8988T (cell line): ENCODE measurements at places on chromosomes 6 and 20.

DNA sequence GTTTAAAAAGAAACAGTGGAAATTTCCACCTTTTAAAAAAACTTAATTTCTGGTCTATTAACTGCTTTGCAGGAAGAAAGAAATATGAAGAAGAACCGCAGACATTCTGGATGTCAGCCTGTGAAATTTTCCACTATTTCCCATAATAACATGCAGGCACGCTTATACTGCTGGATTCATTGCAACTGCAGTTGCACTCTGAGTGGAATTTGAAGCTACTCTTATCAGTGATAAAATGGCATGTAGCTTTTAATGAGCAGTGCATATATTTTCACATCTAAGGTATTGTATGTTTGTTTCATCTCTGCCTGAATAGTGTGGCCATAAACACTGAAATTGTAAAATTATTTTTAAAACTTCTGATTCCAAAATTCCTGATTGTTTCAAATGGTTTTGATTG is 28.2 kb downstream of the NCOA3 start:
- DNase-seq, result no peak

DNA sequence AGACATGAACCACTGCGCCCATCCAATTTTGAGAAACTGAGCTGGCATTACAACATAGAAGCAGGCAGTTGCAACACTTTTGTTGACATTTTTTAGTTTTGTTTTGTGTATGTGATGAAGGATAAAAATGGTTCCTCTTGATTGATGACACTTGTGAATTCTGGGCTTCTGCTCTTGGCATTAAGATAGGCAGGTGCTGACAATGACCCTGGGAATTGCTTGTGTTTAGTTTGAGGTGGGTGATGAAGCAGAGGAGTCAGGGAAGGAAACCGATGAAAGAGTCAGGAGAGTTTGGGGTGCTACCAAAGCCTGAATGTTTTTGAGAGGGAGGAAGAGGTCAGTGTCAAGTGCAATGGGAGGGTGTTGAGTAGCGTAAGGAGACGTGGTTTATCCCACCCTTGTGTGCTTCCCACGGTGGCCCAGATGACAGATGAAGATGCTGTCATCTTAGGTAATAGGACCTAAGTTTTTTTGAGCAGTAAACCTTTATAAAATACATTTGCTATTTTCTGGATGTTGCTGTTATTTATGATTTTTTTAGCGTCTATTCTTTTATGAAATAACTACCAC is 19.4 kb downstream of the CDS2 start:
- no peak for DNase-seq

GRCh38 chr6:56046576-56046975 is 171.2 kb upstream of the BMP5 start:
- DNase-seq, result no peak

GRCh38 chr6:167446971-167447370 is 122.1 kb downstream of the TTLL2 start:
- no peak for DNase-seq

DNA sequence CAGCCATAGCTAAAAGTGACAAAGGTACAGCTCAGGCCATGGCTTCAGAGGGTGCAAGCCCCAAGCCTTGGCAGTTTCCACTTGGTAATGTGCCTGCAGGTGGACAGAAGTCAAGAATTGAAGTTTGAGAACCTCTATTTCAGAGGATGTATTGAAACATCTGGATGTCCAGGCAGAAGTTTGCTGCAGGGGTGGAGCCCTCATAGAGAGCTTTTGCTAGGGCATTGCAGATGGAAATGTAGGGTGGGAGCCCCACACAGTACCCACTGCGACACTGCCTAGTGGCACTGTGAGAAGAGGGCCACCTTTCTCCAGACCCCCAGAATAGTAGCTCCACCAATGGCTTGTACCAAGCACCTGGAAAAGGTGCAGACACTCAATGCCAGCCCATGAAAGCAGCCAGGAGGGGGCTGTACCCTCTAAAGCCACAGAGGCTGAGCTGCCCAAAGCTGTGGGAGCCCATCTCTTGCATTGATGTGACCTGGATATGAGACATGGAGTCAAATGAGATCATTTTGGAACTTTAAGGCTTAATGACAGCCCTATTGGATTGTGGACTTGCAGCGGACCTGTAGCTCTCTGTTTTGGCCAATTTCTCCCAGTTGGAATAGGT is 1299.4 kb upstream of the MAP3K7 start:
- DNase-seq, result no peak

DNA sequence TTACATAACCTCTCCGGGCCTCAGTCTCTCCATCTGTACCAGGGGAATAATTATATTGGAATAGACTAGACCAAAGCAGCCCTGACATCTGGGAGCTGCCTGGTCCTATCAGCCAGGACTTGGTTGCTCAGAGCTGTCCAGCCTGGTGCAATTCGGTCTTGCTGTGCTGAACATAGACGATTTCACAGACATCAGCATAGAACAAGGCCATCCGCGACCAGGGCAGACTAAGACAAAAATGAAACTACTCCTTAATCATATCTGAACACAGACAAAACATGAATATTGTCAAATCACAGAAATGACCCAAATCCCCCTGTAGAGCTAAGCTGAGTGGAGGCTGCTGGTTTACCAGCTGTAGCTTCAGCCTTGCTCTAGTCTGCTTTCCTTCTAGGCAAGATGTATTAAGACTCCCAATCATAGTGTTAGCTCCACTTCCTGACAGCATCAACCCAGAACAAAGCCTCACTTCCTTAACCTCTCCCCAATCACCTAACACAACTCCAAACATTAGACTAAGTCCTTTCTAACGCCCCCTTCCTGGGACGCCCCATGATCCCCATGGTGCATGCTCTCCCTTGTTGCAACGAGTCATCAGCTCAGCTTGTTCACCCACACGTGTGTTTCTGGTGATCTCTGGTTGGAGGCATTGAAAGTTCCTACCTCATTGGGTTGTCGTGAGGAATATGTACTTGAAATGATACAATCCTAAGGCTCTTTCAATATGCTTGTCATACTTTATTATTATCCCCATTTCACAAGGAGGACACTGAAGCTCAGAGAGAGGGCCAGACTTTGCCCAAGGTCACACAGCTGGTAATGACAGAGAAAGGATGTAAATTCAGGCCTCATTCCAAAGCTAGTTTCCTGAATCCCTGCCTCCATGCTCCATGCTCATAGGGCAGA is 3.5 kb upstream of the MAPK13 start:
- no peak for DNase-seq

- no peak for DNase-seq
These were observed 41.3 kb downstream of the PCNA start for GRCh38 chr20:5078399-5078958.

DNA sequence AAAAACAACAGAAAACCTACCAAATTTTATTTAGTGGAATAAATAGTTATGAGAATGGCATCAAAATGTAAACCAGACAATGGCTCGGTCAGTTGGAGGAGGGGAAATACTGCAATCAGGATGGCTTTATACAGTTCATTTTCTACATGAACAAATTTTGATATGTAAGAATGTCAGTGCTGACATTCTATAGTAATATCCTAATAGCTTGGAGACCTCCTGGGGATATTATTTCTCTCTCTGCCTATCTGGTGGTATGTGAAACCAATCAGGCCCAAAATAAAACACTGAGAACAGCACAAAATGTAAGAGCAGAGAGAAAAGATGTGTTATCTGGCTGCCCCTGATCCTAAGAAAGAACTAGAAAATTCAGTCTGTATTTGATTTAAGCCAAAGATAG is 327.7 kb downstream of the UBE3D start:
- DNase-seq, result no peak

DNA sequence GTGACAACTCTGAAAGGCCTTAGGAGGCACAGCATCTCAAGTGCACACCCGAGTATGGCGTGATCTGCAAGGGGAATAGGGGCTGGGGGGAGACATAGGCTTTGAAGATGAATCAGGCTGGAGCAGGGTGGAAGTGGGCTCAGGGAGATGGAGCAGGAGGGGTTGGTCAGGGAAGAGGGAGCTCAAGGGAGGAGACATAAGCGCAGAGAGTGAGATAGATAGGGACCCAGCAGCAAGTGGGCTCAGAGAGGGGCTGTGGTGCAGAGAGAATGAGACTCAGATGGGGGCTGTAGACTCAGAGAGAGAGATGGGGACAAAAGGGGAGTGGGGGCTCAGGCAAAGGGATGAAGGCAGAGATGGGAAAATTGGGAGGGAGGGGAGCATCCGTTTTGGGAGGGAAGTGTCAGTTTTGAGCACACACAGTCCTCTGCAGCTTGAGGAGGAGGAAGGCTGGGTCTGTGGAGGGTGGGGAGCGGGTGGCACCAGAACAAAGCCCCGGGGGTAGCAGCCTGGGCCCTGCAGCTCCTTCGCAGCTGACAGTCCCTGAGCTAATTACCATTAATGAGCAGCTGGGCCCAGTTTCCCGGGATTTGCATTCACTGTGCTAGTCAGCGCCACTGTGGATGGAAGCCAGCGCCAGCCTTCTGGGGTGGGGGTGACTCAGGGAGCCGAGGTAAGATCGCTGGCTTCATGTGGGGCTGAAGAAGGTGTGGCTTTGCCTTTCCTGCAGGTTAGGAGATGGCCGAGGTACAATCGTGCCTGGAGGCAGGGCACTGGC is 18.7 kb downstream of the SRXN1 start:
- no peak for DNase-seq

GRCh38 chr6:103893141-103893581 is 966.6 kb downstream of the HACE1 start:
- no peak for DNase-seq

DNA sequence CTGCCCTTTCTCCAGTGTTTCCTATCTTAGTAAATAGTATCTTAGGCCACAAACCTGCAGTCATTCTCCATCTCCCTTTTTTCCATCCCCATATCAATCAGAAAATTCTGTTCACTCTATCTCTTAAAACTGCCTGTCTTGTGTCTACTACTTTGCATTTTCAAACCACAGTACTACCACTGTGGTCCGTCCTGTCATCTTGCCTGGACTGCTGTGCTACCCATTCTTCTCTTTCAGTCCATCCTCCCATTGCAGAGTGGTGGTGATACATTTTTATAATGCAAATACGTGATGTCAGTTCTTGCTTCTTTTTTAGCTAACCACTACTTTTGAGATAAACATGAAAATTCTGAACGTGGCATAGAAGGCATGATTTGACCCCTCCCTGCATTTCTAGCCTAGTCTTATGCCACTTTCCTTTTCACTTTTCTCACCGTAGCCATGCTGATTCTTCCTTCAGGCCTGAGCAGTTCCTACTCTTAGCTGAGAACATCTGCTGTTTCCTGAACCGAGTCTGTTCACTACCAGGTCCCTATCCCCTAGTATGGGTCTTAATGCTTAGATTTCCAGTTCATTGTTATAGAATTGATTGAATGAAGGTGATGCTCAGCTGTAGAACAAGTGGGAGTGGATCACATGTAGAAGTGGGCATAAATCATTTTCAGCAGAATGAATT is 13.8 kb downstream of the TBPL1 start:
- DNase-seq, result no peak

- peak; percentile 92 for DNase-seq
These were observed 4.8 kb upstream of the PMEPA1 start for GRCh38 chr20:57714409-57715267.

GRCh38 chr20:60372822-60373221 is 414.6 kb downstream of the CDH26 start:
- DNase-seq, result no peak

GRCh38 chr6:86030875-86031274 is 388.2 kb upstream of the SYNCRIP start:
- no peak for DNase-seq

- DNase-seq, result no peak
These were observed 4.8 kb upstream of the RBPJL start for GRCh38 chr20:45301824-45302271.

GRCh38 chr6:296151-297122 is 4.2 kb downstream of the DUSP22 start:
- DNase-seq, result no peak

- no peak for DNase-seq
These were observed 603 bp upstream of the RAB23 start for GRCh38 chr6:57222743-57223077.

GRCh38 chr6:80488190-80488589 is 381.7 kb downstream of the BCKDHB start:
- no peak for DNase-seq

GRCh38 chr20:52318651-52319050 is 127.1 kb upstream of the ZFP64 start:
- DNase-seq, result no peak

DNA sequence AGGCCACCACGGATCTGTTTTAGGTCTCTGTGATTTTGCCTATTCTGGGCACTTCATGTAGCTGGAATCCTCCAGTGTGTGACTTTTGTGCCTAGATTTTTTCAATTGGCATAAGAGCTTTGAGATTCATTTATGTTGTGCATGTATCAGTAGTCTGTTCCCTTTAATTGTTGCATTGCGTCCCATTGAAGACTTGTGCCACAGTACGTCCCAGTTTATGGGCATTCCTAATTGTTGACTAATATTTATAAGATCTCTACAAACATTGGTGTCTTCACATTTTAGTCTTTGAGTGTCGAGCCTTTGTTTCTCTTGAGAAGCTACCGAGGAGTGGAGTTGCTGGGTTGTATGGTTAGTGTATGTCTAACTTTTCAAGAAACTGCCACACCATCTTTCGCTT is 704 bp upstream of the FAM210B start:
- DNase-seq, result no peak

DNA sequence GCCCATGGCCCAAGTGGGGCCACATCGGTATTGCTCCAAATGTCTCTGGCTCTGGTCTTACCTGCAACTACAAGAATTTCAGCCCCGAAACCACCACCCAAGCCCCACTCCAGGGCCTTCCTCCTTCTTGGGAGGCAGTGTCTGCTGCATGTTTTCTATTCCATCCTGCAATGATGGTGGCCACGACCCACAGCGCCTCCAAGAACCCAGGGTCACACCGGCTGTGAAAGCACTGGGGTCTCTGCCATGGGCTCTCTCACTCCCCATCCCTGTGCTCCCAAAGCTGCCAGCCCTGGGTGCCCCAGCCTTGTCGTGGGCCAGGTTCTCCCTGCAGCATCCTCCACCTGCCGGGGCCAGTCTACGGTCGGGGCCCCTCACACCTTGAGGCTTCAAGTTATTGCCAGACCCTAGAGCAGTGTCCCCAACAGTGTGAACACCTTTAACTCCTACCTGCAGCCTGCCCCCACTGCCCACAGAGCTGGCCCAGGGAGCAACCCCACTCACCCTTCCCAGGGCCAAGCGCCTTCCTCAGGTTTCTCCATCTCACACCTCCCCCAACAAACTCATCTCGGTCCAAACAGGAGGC is 115.4 kb downstream of the JPH2 start:
- DNase-seq, result no peak

GRCh38 chr20:11844691-11845090 is 73.0 kb upstream of the BTBD3 start:
- no peak for DNase-seq

GRCh38 chr20:52941808-52942207 is 30.4 kb upstream of the TSHZ2 start:
- DNase-seq, result no peak

- no peak for DNase-seq
These were observed 54.8 kb upstream of the EDN1 start for GRCh38 chr6:12235341-12235740.

GRCh38 chr20:50258790-50259483 is 68.3 kb downstream of the CEBPB start:
- DNase-seq, result no peak

DNA sequence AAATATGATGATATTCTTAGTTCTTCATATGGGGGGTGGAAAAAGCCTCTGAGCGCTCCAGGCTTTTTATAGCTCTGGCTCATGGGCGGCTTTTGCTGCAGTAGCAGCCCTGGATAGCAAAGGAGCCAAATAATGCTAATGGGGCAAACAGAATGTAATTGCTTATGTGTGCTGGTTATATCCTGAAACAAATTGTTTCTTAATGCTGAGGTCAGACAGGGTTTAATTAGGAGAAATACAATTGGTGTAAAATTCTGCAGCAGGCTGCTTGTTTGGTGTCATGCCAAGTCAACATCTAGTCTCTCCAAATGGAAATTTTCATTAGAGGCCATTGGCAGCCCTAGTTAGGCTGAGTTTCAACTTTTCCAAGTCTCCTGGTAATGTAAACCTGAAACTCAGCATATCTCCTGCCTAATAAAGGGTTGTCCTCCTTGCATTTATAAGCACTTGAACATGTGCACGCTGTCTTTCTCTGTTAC is 530.1 kb upstream of the NOX3 start:
- no peak for DNase-seq
